ENCODE measurements at places on chromosomes 6 and 20.
A peak's percentile ranks its signal among the peaks of the same experiment; 100 is the strongest.

DNA sequence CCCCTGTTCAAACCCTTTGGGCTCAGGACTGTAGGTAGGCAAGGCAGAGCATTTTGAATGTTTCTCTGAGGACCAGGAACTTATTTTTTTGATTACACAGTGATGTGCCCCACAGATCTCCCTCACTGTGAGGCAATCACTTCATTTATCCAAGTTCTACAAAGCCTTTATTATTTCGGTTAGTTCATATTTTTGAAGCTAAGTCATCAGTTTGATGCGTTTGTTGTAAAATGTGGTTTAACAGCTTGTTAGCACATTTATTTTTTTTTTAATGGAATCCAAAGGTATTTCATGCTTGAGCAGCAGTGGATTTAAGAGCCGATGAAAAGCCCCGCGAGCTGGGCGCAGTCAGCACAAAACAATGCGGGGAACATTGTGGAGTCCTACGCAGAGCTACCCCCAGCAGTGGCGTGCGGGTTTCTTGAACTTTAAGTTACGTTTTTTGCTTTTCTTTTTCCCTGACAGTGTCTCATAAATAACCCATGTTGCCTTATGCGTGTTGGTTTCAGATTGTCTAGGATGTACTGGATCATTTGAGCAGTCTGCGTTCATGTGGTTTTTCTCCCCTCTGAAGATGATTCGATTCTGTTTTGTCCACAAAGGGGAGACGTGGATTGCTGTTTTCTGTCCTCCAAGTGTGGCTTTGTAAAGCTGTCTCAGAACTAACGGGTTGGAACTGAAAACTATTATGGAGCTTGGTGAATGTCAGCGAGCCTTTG, 233.6 kb upstream of the BMP2 start:
- peak; percentile 67 for DNase-seq

DNA sequence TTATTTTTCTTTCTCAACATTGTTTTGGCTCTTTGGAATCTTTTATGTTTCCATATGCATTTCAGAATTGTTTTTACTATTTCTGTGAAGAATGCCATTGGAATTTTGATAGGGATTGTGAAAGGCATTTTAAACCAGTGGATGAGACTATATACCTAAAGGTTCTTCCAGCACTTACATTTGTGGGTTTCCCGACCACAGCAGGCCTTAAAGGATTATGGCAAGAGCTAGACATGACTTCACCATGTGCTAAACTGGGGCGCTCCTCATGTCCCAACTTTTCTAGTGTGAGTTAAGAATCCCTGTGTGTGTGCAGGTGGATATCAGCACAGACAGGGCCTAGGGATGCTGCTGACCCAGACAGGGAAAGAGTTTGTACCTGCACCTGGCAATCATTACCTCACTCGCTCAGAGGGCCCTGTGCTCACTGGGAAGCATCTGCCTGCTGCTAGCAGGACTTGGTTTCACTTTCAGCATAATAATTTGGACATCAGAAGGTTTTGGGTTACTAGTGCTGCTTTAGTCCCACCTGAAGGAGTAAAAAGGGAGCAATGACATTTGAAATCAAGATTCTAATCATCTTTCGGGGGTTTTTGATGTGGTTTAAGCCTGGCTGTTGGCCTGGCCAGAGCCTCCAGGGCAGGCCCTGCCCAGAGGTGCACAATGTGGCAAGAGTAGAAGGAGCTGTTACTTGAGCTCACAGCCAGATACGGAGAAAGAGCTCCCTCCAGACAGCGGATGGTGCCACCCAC, 137.1 kb downstream of the CDC5L start:
- DNase-seq: no peak

- peak; percentile 63 for DNase-seq
Measured at GRCh38 chr20:44651684-44652423, at the start of gene ADA. TSS of gene ADA (minus strand) at chr20:44651699. CDS start at chr20:44651607, 92 bp downstream.

DNA sequence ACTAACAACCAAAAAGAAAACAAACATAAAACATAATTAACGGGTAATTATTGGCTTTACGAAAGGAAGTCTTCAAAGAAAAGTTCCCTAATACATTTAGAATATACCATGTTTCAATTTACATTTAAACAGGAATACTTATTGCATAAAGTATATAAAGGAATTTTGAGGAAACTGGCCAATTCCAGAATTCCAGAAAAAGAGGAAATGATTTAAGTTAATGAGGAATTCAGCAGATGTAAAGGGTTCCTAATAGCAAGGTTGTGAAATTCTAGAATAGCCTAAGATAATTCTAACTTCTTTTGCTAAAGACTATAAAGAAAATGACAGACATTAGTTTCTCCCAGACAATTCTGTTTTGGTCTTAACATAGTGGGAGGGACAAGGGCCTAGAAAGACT, 35.0 kb downstream of the DTNBP1 start:
- no peak for DNase-seq

DNA sequence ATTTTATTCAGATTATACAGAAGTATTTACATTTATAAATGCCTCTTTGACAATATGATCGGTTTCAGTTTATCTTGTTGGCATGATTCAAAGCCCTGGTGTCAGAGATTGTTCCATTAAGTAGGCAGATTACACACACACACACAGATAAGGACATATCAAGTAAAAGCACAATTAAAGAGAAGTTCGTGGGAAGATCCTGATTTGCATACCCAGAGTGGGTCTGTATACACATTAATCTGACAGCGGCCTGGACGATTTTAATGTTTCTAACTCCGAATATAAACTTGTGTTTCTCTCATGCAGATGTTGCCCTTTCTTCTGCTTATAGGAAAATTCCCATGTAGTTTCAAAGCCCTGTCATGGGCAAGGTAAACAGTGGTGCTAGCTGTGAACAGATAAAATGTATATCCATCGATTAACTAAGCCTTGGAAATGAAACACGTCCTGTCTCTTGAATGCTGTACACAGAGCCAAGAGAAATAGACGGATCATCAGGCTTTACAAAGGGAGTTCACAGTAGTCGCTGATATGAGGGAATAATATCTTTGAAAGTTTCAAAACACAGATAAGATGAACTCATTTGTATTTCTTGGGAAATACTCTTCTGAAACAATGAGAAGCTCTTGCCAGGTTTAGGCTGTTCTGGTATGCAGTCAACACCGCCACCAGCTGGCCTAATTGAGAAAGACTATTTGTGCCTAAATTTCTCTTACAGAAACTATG, 108.2 kb upstream of the GMDS start:
- DNase-seq: peak; percentile 90

- DNase-seq: no peak
Measured at GRCh38 chr20:52217689-52218395, 26.3 kb upstream of the ZFP64 start.

DNA sequence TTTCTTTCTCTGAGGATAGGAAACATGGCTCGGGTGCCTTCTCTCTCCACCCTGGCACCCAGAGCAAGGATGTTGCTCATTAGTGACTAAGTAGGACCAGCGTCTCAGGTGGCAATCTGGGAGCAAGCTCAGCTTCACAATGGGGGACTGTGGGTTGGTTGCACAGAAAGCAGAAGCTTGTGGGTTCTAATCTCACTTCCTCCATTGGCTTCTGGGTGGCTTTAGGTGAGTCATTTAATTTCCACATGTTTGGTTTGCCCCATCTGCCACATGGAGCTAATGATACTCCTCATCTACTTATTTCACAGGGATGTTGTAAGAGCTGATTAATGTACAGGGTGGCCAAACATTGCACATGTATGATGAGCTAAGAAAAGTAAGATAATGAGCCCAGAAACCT, 54.8 kb upstream of the AKIRIN2 start:
- peak; percentile 75 for DNase-seq

- DNase-seq: no peak
Measured at GRCh38 chr6:41209547-41210320, 8.8 kb upstream of the TREML2 start.

DNA sequence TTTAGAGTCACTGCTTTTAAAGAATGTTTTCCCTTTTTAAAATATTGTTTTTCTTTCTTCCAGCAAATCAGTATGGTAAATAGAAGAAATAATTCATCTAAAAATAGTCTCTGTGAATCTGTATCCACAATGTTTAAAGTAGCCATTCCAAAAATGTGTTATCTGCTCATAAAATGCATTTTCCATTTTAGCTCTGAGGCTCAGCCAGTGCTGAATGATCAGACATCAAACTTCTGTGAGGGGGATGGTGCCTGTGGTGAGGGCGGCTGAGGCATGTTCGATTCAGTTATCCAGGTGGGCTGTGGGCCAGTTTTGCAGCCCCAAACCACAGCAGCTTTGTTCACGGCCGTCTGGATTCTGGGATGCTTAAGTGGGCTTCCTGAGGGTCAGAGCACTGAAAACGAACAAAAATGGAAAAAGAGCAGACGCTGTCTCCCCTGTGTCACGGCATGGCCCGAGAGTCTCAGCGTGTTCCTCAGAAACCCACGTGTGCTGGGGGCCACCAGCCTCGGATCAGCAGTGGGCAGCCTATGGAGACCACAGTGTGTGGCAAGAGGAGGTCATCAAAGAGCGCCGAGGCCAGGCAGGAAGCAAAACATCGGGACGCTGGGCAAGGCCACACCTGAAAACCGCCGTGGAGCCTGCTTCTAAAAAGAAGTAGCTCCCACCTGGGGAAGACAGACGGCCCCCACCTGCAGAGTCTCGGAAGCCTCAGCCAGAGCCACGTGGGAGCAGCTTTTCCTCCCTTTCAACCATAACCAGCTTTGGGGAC, 134.9 kb upstream of the THBS2 start:
- no peak for DNase-seq

DNA sequence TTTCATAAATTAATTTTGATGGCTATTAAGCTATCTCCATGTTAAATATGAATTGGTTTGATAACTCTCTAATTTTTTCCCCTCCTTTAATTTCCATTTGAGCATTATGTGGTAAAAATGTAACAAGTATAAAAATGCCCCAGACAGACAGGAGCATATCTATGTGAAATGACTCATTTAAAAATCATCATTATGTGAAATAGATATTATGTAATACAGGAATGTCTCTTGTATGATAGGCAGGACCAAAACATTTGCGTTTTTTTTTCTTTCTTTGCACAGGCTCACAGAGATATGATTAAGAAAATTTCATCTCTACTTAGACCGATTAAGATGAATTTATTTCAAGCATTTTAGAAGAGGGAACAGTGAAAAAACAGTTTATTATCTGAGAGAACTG, 95.8 kb downstream of the AKAP7 start:
- peak; percentile 4 for DNase-seq

Measured in cardiac fibroblast (primary cell).